Hematopoietic multipotent progenitor cell treated with erythropoietin and hydrocortisone succinate and interleukin-3 and kit ligand, for 6 days (in vitro differentiated cells): ENCODE measurements at places on chromosomes 11 and 22.

DNA sequence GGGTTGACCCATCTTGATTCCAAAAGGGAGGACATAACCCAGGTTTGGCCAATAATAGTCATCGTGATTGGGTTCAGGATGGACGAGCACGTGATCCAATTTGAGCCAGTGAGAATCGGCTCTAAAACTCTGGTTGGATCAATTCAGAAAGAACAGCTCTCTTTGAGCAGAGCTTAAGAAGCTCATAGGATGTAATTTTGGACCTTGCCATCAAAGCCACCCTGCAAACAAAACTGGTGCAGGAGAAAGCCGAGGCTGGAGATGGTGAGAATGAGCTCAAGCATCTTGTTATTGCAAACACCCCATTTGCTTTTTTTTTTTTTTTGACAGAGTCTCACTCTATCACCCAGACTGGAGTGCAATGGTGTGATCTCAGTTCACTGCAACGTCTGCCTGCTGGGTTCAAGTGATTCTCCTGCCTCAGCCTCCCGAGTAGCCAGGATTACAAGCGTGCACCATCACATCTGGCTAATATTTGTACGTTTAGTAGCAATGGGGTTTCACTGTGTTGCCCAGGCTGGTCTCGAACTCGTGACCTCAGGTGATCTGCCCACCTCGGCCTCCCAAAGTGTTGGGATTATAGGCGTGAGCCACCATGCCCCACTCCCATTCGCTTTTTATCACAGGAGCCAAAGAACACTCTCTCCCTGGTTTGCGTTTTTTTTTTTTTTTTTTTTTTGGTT is 13.8 kb upstream of the MIAT start:
- DNase-seq: no peak

GRCh38 chr11:105132716-105133511 is 6.7 kb downstream of the CARD18 start:
- no peak for DNase-seq

DNA sequence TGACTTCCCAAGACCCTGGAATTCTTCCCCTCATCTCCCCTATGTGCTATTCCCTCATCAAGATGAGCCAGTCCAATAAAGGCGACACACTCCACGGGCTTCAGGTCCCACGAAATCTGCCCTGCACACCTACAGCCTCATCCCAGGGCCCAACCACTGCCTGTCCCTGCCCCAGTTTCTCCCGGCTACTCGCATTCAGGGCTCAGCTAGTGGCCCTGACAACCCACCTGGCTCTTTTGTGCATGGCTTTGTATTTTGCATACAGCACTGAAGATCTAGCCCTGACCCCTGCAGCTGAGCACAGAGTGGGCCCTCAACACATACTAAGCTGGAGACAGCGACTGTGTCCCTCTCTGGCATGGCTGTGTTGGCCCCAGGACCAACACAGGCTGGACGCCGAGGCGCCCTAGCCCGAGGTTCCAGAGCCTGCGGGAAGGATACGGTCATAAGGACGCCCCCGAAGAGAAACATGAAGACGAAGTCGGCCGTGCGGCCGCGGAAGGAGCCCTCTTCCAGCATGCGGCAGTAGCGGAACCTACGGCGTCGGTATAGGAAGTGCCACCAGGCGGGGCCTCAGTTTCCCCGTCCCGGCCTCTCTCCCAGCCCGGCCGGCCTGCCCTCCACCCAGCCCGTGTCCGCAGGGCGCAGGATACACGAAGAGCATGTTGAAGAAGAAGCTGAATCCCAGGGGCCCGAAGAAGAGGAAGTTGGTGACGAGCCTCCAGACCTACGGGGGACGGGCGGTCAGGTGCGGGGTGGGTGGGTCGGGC is 710 bp downstream of the DERL3 start:
- DNase-seq: no peak

DNA sequence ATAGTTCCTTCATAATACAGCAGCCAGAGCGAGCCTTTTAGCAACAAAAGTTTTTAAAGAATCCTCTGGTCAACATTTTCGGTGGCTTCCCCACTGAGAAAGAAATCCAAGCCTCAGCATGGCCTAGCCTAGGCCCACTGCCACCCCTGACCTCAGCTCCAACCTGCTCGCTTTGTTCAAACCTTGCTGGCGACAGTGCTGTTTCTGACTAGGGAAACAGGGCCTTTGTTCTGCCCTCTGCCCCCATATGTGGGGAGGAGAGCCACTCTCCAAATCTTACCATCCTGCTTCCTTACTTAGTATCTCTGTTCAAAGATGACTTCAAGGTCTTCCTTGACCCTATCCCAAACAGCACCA is 95.8 kb downstream of the CCDC83 start:
- DNase-seq: no peak

DNA sequence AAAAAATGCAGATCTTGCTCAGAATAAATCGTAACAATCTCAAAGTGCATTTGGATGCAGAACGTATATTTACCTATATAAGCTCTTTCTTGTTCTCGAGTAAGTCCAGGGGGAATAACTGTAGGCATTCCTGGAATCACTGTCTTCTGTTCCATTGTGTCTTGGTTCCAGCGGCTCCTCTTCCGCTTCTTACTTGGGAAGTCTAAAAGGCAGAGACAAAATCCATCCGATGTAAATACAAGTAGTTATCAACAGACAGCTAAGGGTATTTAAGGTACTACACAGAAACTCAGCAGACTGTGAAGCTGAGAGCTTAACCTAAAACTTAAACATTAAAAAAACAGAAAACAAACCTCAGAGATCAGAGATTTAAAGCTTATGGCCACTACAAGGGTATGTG is 1.9 kb downstream of the SF1 start:
- no peak for DNase-seq
